ENCODE measurements at places on chromosomes 2 and 18. TPM values are rescaled to one million over a fixed set of nuclear protein-coding genes. Genes with fewer than 3 reads are reported as not detected.

DNA sequence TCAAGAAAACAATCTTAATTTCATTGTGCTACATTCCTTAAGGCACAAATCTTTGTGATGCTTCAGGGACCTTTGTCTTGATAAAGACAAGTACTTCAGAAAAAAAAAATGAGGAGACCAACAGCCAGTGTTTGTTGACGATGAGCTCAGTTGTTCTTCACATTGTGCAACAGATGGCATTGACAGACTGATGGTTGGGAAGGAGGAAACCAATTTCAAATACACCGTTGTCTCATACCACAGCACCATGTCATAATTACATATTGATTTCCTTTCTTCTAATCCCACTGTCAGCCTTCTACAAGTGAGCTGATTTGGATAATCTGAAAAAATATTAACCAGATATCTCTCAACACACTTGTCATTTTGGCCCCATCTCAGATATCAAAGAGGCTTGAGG lies 53.7 kb upstream of the GRB14 start:
- DNase-seq, result no peak

- DNase-seq, result no peak
Measured at GRCh38 chr18:80245781-80246444, 1.4 kb downstream of the PARD6G start.

ZNF638 gene
- total RNA-seq, result 69.0 TPM

DNA sequence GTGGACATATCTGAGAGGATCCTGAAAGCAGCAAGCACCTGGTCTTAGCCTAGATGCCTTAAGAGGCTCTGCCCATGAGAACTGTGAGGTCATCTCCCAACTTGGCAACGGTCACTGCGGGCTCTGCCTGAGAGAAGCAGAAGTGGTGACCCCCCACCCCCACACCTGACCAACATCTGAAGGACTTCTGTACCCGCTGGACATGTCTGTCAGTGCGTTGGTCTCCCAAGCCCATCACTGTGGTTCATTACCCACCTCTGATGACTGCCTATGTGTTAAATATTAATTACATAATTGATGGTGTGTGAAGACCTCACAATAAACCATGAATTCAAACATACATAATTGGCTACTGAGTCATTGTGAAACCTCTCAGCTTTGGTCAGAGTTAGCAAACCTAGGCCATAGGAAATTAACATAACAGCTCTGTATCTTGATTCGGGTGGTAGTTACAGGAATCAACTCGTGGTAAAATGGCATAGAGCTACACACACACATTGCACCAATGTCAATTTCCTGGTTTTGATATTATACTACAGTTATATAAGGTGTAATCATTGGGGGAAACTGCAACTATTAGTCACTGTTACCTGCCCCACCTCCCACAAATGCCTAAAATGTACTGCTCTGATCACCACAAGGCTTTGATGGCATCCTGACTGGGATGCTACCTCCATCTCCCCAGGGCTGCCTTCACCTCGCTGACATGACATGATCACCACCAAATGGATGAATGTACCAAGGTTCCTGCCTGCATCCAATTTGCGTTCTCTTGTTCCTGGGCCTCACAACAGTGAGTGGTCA lies 4.3 kb upstream of the GALNT1 start:
- DNase-seq, result peak; percentile 97

DNA sequence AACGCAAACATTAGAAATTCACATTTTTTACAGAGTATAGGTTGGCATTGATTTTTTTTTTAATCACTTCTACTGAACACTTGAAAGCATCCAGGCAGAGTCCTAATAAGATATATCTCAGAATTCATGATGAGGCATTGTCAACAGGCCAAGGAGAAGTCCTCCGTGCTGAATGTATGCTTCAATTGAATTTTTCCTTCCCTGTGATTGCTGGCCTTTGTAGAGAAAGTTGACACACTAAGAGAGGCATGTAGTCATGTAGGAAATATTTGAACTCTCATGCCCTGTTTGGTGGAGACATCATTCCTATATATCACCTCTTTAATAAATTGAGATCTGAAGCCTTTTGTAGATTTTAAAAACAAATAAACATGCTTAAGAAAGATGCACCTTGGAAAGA lies 844.9 kb downstream of the CPS1 start:
- DNase-seq, result no peak

DNA sequence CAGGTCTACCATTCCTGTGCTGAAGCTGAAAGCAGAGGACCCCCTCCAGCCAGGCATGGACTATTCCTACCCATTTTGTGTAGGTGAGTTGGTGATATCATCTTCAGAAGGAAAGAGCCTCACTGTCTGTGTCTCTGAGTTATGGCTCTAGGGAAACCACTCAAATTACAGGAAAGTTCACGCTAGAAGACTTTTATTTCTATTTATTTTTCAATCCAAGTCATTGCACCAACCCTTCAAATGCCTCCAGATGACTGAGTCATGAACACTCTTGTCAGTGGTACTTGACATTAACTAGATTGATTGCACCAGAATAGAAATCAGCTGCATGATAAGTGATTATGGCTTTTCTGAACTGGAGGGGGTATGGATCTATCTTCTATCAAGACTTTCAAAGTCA lies 338.4 kb downstream of the MBD2 start:
- DNase-seq, result no peak

GMCL1 gene
- 9.8 TPM for total RNA-seq

- no peak for DNase-seq
Measured at GRCh38 chr18:62037989-62038778, 145.4 kb upstream of the RNF152 start.

- peak; percentile 37 for DNase-seq
Measured at GRCh38 chr2:185608799-185609198, 129.8 kb upstream of the FSIP2 start.

EPC2 gene
- 11.7 TPM for total RNA-seq

EML6 gene
- 3.7 TPM for total RNA-seq
